ENCODE measurements at places on chromosomes 6 and 20.
A peak's percentile ranks its signal among the peaks of the same experiment; 100 is the strongest.

- peak; percentile 78 for DNase-seq
These were observed 130.3 kb upstream of the BTN3A2 start for GRCh38 chr6:26234421-26235301.

GRCh38 chr6:4510906-4511640, 265.1 kb upstream of the CDYL start:
- no peak for DNase-seq

DNA sequence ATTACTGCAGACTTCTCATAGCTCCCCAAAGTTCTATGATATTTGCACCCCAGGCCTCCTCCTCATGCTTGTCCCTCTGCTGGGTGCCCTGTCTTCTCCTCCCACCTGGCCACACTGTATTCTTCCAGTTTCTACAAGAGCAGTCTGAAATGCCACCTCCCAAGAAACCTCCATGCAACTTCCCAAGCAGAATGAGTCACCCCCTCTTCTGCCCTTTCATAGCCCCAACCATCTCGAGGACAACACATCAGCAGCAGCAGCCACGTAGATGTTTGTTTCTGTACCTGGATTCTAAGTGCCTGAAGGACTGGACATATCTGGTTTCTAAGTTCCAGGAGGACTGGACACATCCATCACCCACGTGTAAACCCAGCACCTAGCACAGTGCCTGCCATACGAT, 6.6 kb upstream of the ULBP2 start:
- DNase-seq = no peak

DNA sequence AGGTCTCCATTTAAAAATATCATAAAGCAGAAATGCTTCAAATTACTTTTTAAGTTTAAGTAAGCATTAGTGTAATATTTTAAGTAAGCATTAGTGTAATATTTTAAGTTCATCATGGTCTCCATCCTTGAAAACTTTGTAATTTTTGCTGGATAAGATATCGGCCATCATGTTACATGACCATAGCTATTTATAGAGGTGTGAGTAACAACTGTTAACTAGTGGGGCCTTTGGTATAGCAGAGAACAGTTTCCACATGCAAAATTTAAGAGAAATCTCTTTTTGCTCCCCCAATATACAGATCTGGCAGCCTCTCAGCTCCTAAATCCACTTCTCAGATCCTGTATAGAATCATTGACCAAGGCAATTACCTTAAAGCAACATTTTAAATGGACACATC, 468 bp downstream of the TRDN start:
- no peak for DNase-seq

- DNase-seq = no peak
These were observed 154.9 kb downstream of the FARS2 start for GRCh38 chr6:5416250-5416649.

GRCh38 chr6:157961153-157961831, 20.4 kb upstream of the SYNJ2 start:
- no peak for DNase-seq

DNA sequence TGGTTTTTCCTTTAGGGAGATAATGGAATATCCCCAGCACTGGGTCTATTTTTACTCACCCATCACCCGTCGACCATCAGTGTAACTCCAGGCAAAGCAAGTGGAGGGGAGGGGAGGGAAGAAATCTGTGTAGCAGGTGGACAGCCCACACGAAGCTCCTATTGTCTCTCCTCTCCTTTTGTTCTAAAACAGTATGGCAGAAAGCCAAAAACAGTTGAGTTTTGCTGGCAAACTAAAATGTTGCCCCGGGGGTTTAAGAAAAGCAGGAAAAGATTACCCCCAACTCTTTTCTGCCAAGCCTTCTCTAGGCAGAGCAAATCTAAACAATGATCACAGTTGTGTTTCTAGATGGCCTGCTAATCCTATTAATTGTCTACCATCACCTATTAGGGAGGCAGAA, 89.7 kb downstream of the PREP start:
- DNase-seq = no peak

DNA sequence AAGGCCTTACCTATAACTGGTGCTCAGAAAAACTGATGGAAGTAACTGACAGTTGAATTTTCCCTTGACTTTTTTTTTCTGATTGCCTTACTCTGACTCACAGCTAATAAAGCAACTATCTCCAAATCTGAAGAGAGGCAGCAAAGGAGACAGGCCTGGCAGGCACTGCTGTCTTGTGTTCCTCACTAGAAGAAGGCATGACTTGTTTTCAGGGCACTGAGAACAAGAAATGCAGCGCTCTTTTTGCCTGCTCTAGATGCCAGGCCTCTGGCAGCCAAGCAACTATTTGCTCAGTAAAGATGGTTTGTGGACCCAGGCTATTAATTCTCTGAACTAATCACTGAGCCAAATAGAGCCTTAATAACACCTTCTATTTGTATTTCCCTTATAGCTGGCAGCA, 155.1 kb downstream of the PRDM13 start:
- peak; percentile 11 for DNase-seq

- peak; percentile 6 for DNase-seq
These were observed 4.2 kb downstream of the RFX6 start for GRCh38 chr6:116881236-116881635.

All from pons (tissue), 1 donor.